ENCODE measurements at places on chromosomes 6 and 20.
A peak's percentile ranks its signal among the peaks of the same experiment; 100 is the strongest.

- DNase-seq, result no peak
Measured at GRCh38 chr6:130037207-130037811, 18.9 kb downstream of the L3MBTL3 start.

DNA sequence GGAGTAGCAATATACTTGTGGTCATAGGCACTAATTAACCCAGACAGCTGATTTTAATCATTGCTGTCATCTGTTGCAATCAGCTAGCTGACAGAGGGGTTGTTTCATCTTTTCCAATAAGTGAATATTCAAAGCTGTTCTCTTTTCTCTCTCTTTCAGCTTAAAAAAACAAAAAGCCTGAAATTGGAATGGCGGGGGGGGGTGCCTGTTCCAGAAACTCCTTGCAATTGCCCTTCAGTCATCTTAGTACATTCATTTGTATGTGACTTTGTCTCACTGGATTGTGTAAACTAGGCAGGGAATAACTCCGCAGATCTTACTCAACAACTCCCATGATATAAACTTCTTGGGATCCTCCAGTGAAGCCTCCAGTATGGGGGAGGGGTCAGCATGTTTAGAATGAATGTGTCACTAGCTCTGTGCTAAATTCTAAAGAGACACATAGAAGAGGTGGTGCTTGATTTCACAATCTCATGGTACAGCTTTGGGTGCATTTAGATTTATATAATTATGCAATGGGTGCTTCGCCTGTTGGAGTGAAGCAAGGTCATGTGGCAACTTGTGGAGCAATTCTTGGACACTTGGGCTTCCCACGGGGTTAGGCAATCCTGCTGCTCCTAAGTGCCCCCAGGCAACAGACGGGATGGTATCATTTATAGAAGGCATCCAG, 40.1 kb downstream of the SLC24A3 start:
- no peak for DNase-seq

- DNase-seq, result peak; percentile 84
Measured at GRCh38 chr6:80003826-80004172, 650 bp upstream of the TTK start.

DNA sequence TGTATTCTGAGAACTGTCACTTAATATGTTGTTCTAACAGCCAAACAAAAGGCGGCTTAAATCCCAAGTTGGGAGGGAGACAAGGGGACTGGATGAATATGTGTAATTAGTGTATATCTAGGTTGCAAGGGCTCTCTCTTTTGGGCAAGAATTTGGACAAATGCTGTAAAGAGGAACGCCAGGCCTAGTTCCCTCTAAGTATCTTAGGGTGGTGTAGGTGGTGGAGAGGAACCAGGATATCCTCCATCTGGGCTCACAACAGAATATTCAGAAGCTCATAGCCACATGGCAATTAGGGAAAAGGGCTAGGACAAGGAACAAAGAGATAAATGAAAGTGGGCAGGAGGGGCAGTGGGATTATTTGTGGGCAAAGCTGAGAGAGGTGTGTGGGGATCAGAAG, 149.5 kb downstream of the LRFN2 start:
- peak; percentile 70 for DNase-seq

GRCh38 chr20:18571578-18571977, 4.3 kb downstream of the SMIM26 start:
- DNase-seq, result no peak

GRCh38 chr6:31239854-31240253, 32.0 kb downstream of the HLA-C start:
- no peak for DNase-seq

DNA sequence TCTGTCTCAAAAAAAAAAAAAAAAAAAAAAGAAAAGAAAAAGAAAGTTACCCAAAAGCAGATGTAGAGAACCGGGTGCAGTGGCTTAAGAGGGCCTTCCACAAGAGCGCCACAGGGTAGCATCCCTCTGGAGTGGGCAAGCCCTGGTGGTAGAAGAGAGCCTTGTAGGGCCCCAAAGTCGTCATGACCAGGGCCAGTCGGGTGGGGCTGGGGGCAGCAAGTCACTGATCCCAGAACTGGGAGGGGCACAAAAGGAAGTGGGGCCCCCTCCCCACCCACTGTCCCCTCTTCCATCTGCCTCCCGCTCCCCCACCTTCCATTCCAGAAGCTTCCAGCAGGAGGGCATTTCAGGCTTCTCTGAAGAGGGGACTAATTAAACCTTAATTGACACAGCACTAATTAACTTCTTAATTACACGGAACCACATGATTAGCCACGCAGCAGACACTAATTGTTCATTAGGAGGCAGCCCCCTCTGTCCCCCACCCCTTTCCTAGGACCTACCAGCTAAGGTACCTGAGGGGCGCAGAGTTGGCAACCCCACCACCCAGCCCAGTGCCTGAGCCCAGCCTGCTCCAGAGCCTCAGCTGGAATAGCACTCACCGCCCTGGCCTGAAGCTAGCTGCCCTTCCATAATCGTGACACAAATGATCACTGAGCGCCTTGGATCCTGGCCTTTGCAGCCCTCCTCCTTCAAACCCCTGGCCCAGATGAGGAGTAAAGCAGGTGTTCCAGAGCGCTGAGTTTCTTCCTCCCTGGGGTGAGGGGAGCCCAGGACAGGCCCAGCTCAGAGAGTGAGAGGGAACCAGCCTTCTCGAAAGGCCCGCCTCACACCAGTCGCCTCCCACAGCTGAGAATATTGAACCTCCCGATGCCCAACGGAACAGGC, 34.8 kb downstream of the MDFI start:
- DNase-seq, result peak; percentile 85

DNA sequence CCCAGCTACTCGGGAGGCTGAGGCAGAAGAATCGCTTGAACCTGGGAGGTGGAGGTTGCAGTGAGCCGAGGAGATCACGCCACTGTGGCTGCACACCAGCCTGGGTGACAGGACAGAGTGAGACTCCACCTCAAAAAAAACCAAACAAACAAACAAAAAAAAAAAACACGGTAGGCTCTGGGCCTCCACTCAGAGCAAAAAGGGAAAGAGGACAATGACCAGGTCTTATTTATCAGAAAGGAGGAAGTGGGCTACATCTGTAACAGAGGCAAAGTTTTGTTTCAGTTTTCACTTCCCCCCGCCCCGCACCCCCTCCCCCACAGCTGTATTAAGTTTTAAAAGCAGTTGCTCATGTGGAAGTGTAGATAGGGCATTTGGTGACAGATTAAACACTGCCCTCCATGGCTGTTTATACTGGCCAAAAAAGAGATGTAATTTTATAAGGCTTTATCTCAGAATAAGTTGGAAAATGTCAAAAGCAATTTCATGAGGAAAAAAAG, 114.6 kb downstream of the RCAN2 start:
- DNase-seq, result no peak

DNA sequence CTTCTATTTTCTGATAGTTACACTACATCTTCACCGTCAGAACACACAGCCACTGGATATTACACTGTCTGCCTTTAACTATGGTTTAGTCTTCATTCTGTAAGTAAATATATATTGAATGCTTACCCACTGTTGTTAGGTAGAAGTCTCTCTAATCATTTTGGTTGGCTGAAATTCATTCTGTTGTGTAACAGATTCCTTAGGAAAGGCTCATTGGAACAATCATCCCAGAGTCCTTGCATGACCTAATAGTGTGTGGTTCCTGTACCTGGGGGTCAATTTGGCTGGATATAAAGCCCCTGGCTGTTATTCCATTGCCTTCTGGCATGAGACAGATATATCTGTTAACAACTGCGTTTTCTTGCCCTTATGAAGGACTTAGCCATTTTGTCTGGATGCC, 9.9 kb downstream of the BLOC1S5 start:
- no peak for DNase-seq

GRCh38 chr20:14853079-14853478, 515.7 kb upstream of the FLRT3 start:
- peak; percentile 15 for DNase-seq

GRCh38 chr6:72873433-72873832, 251.6 kb downstream of the KCNQ5 start:
- DNase-seq, result no peak

- DNase-seq, result no peak
Measured at GRCh38 chr20:46951840-46952497, 57.3 kb downstream of the EYA2 start.

DNA sequence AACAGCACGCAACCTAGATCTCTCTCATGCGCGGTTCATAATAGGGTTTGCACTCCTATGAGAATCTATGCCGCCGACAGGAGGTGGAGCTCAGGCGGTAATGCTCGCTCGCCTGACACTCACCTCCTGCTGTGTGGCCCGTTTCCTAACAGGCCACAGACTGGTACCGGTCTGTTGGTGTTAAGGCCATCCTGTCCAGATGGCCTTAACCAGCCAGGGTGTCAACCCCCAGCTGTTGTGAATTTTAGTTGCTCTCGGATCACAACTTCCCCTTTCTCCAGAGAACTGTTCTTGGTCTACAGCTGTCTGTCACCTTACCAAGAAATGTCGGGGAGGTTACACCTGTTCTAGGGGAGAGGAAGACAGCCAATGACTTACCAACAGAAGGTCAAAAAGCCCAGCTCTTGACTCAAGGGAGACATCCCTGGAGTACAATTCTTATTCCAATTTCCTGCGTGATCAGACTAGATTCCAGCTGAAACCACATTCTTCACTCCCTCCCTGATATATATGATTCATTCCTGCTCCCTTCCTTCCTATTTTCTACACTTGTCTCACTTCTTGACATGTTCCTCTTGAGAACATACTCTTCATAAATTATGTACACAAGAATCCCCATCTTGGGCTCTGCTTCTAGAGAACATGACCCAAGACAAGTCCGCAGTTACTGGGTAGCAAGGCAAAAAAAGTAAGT, 23.1 kb upstream of the DNAAF9 start:
- no peak for DNase-seq

- peak; percentile 84 for DNase-seq
Measured at GRCh38 chr6:104477569-104477968, 382.1 kb downstream of the HACE1 start.

GRCh38 chr6:142400495-142400894, 98.7 kb downstream of the ADGRG6 start:
- no peak for DNase-seq

- no peak for DNase-seq
Measured at GRCh38 chr6:38782616-38783015, 67.5 kb downstream of the DNAH8 start.

DNA sequence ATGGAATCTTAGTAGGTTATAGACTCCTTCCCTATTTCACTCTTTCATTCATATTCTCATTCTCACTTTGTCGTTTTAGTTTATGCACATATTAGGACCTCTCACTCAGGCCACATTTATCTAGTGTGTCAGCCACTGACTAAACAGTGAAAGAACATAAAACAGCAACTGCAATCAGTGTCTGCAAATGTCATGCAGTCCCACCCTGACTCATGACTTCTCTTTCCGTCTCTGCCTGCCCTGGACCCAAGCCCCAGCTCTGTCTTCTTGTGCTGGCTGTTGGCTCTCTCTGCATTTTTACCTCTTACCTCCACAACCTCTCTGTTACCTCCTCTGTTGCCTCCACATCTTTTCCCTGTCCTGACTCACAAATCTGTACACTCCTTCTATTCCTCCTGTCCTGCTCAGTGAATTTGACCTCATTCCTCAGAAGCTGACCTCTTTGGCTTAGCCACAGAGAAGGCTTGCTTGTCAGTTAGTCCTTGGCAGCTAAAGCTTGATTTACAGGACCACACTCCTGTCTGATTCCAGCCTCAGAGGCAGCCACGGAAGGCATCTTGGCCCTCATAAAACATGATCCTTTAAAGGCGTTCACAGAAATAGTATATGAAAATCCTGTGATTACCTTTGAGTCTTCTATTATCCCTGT, 247.6 kb downstream of the PKHD1 start:
- no peak for DNase-seq

DNA sequence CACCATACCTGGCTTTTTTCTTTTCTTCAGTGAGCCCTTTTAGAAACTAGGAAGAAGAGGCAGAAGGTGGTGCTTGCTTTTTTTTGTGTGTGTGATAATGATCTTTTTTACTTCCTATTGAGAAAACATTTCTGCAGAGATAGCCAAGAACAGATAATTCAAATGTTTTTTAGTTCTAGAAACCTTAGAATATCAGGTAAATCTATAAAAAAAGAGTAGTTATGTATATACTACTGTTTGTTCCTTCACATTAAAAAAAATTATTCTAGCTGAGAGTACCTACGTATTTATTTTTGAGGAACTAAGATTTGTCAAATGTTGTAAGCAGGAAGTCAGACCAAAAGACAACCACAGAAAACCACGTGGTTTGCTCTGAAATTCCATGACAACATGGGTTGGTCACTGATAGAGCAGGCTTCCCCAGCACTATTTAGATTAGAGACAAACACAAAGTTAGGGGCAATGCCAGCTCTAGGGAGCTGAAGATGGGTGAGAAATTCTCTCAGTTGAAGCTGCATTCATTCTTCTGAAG, 12.8 kb downstream of the STK4 start:
- DNase-seq, result no peak
